ENCODE measurements at places on chromosomes 6 and 20.

DNA sequence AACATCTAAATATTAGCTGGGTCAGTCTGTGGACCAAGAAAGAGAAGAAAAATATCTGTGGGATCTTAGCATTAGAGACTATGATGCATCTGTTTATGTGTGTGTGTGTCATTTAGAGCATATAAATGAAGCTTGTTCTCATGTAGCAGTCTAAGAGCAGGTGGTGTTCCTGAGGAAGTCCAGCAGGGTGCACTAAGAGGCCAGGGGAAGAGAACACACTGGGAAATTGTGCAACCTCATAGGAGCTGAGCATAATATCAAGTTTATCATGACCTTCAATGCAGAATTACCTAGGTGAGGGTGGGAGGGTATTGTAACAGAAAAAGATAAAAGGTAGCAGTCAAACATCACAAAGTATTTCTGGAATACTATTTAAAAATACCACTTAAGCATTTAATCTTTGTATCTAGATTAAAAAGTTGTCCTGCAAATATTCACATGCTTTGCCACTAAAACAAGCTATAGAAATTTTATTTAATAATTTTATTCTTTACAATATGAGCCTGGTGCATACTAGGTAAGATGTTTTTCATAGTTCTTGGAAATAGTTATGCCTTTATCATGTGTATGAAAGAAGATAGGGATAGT is 80.5 kb downstream of the SMPDL3A start:
- DNase-seq = no peak

DNA sequence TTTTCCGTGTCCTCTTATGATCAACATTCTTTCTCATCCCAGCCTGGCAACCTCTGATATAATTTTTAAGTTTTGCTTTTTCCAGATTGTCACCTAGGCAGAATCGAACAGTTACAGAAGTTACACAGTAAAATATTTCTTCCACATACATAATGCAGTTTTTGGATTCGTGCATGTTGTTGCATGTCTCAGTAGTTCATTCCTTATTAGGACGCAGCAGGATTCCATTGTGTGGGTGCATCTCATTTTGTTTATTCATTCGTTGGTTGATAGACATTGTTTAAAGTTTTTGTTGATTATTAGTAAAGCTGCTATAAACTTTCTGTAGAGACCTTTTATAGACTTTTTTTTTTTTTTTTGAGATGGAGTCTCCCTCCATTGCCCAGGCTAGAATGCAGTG is 284.3 kb upstream of the FERMT1 start:
- DNase-seq = no peak

GRCh38 chr6:106522562-106523250 is 106.6 kb downstream of the RTN4IP1 start:
- DNase-seq = no peak

DNA sequence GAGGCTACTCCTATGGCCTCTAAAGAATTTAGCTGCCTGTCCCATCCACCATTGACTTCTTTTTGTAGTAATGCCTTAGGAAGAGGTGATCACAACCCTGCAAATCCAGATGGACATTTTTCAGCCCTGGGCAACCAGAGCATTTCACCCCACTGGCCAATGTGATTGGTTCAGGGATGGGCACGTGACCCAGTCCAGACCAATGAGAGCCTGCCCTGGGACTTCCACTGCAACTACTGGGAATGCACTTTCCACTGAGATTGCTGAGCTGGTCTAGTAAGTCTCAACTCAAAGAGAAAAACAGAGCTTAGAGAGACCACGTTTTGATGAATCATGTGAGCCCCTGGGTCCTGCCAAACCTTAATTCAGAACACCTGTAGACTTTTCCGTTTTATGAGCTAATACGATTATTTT is 8.9 kb upstream of the UBE2V1 start:
- no peak for DNase-seq

- DNase-seq = peak; percentile 4
These were observed 128.8 kb downstream of the SOBP start for GRCh38 chr6:107618672-107619071.

DNA sequence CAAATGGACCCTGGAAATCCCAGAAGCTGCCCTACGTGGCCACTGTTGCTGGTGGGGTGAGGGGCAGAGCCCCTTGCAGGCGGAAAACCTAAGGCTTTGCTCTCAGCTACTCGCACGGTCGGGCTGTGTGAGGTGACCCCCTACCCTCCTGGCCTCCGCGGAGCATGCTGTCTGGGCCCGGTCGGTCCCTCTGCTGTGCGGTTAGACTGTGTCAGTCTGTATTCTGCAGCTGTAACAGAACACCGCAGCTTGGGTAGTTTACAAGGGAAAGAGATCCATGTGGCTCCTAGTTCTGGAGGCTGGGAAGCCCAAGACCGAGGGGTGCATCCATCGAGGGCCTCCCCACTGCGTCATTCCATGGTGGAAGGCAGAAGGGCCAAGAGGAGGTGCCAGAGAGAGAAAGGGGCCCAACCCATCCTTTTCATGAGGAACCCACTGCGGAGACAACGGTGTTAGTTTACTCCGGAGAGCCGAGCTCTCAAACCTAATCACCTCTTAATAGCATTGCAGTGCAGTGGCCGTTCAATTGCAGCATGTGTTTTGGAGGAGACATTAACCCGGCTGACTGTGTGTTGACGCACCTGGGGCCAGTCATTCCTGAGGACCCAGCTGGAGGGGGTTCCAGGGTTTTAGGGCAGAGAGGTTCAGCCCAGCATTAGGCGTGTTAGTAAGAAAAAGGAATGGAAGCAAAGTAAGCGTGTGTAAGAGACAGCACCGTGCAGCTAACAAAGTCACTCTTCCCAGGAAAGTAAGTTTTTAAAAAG is 18.3 kb downstream of the COL9A3 start:
- DNase-seq = no peak

GRCh38 chr6:34011264-34011663 is 134.6 kb downstream of the GRM4 start:
- DNase-seq = no peak

DNA sequence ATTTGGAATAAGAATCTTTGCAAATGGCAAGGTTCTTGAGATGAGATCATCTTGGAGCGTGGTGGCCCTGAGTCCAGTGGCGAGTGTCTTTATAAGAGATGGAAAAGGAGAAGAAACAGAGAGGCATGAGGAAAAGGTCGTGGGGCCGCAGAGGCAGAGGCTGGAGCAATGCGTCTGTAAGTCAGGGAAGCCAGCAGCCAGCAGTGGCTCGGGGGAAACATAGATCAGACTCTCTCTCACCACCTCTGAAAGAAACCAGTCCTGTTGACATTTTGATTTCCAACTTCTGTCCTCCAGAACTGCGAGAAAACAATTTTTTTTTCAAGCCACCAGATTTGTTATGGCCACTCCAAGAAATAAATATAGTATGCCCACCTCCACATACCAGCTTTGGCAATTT is 226.6 kb downstream of the TFAP2C start:
- no peak for DNase-seq

All from effector memory CD4-positive, alpha-beta T cell (primary cell).